ENCODE measurements at places on chromosomes 2 and 18.

DNA sequence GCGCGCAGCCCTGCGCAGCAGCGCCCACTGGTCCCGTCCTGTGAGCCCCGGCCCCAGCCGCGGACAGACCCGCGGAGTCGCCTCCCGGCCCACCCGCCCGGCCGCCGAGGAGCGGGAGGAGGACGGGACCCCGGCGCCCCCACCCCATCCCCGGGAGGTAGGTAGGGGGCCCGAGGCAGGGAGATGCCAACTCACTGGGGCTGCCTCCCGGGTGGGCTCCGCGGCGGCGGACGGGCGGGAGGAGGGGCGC, 160 bp downstream of the SPTBN1 start:
- peak overlapping the region; percentile 94 for H3K4me3 ChIP-seq
- no peaks in the 10 kb centered on the region for H3K4me1 ChIP-seq
- H3K27ac ChIP-seq, result peak overlapping the region; percentile 96
- no peak for DNase-seq

DNA sequence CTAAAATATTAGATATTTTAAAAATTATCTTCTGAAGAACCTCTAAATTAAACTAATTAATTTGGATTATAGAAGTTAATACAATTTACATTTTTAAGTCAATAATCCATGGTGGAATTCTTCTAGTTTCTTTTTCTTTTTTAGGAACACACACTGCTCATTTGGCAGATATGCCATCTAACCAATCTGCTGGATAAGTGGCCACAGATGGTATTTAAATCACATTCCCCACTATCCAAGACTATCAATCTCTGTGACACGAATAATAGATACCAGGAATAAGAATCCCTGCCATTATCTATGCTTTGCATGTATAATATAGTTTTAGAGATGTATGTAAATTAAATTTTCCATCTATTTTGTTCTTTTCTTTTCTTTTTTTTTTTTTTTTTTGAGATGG, 58.5 kb downstream of the CABYR start:
- no peaks in the 10 kb centered on the region for H3K27me3 ChIP-seq
- DNase-seq, result no peak
- peaks cover 4% of the 10 kb centered on the region for H3K36me3 ChIP-seq
- no peaks in the 10 kb centered on the region for H3K4me1 ChIP-seq
- H3K27ac ChIP-seq, result no peak overlapping the region
- no peak overlapping the region for H3K4me3 ChIP-seq

DNA sequence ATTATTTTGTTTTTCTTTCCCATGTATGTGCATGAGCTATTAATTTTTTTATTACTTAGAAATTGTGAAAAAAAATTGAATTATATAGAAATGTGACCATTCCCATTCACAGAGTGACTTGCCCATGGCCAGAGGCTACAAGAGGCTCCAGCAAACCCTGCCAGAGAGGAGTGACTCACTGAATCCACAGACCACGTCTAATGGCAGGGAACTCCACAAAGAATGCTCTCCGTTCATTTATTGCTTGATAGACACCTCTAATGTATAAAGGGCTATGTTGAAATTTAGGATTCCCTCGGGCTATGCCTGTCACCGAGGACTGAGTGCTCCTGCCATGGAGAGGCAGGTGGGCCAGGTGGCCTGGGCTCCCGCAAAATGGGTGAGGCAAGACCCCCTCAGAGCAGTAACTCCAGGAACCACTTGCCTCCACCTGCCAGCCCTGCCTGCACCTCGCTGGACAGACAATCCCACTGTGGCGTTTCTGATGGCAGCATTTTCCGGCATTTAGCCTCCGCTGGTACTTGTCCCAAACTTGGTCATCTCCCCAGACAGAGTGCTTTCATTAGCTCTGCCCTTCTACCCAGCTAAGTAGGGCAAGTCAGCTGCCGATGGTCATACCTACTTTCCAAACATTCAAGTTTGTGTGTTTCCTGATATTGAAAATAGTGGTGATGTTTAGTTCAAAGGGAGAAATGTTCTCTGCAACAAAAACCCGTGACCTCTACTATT, 200.3 kb downstream of the PRKCE start:
- H3K36me3 ChIP-seq, result no peaks in the 10 kb centered on the region
- DNase-seq, result peak; percentile 30
- no peaks in the 10 kb centered on the region for H3K27me3 ChIP-seq
- H3K4me3 ChIP-seq, result no peak overlapping the region

- H3K27me3 ChIP-seq, result no peaks in the 10 kb centered on the region
- no peak overlapping the region for H3K4me3 ChIP-seq
- no peak for DNase-seq
- no peak overlapping the region for H3K27ac ChIP-seq
Observed at GRCh38 chr2:237048595-237048994, 37.1 kb upstream of the COPS8 start.

GRCh38 chr2:119820275-119820674, 60.6 kb downstream of the PTPN4 start:
- H3K4me1 ChIP-seq, result no peaks in the 10 kb centered on the region
- DNase-seq, result no peak
- no peaks in the 10 kb centered on the region for H3K36me3 ChIP-seq
- H3K27me3 ChIP-seq, result no peaks in the 10 kb centered on the region

- H3K27me3 ChIP-seq, result no peaks in the 10 kb centered on the region
- no peaks in the 10 kb centered on the region for H3K4me1 ChIP-seq
- no peak overlapping the region for H3K4me3 ChIP-seq
Observed at GRCh38 chr2:133489641-133490410, 78.4 kb downstream of the NCKAP5 start.

DNA sequence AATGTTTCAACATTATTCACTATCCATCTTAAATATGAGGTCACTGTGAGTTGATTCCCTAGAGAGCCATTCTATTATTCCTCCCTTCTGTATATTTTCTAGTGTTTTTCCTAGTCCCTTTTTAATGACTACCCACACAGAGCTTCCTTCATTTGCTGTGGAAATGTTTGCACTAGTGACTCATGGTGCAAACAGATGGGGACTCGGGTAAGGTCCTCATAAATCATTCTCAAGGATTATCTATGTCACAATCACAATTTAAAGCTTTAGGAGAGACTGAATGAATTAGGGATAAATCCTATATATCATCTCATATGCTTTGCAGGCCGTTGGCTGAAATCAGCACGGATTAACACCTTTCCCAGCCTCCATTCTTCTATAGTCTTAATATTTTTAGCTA, 159.6 kb downstream of the DCC start:
- H3K36me3 ChIP-seq, result no peaks in the 10 kb centered on the region
- H3K27ac ChIP-seq, result no peak overlapping the region
- DNase-seq, result no peak
- H3K4me1 ChIP-seq, result no peaks in the 10 kb centered on the region

GRCh38 chr2:46535360-46535759, 56.0 kb downstream of the TMEM247 start:
- no peak overlapping the region for H3K4me3 ChIP-seq
- H3K4me1 ChIP-seq, result no peaks in the 10 kb centered on the region
- DNase-seq, result no peak
- H3K27ac ChIP-seq, result no peak overlapping the region
